CD4-positive, alpha-beta T cell treated with Interleukin-4 for 1 hour (primary cell): ENCODE measurements at places on chromosomes 6 and 20.
A peak's percentile ranks its signal among the peaks of the same experiment; 100 is the strongest.

GRCh38 chr6:38155144-38155543 is 335.6 kb downstream of the ZFAND3 start:
- peak; percentile 63 for DNase-seq

DNA sequence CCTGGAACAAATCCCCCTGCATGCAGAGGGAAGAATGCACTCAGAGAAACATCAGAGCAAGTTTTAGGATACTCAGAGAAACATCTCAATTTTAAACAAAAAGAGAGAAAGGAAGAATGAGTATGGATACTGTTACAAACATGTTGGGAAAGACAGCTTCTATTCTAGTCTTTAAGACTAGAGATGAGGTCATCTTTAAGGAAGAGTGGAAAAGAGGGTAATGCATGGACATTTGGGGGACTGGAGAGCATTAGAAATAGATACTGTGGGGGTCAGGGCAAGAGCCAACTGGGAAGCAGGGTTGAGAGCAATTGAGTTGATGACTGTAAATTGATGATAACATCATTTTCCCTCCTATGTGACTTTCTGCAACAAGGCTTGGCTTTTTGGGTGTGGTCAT is 431.2 kb downstream of the CDH26 start:
- no peak for DNase-seq

- DNase-seq: no peak
These were observed 330 bp downstream of the CGA start for GRCh38 chr6:87094576-87094975.

- DNase-seq: no peak
These were observed 52.1 kb downstream of the SOD2 start for GRCh38 chr6:159640722-159641482.

DNA sequence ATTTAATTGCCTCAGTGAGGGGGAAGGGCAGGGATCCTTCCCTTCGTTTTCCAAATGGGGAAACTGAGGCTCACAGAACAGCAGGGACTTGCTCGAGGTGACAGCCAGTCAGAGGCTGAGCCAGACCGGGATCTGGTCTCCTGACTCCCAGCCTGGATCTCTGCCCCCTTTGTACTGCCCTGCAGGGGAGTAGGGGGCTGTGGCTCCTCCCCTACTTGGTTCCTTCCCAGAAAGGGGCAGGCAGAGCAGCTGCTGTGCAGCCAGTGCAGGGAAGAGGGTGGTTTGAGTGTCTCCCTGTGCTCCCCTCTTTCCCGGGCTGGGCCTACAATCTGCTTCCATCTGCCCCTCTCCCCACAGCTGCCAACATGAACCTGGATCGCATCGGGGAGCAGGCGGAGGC is 37.6 kb downstream of the UQCC2 start:
- DNase-seq: no peak

DNA sequence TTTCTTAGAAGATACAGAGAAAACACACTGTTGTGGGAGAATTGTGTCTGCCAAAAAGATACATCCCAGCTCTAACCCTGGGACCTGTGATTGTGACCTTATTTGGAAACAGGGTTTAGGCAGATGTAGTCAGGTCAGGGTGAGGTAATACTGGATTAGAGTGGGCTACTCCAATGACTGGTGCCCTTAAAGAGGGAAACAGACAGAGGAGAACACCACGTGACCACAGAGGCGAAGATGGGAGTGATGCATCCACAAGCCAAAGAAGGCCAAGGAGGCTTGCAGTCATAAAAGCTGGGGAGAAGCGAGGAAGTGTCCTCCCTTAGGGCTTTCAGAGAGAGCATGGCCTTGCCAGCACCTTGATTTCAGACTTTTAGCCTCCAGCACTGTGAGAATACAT is 35.6 kb downstream of the SLC52A3 start:
- no peak for DNase-seq

DNA sequence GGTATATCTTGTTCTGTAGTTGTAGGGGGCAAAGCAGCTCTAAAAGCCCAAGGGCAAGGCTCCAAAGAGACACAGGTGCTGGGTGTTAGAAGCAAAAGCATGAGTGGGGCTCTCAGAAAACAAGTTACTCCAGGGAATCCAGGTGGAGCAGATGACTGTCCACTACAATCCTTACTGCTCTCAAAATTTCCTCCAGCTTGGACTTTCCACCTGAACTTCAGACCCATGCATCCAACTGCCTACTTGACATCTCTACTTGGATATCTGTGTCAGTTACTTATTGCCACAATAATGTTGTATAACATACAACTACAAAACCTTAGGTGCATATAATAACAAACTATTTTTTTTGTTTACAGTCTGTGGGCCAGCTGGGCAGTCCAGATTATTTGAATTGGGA is 22.8 kb upstream of the DTNBP1 start:
- DNase-seq: no peak

DNA sequence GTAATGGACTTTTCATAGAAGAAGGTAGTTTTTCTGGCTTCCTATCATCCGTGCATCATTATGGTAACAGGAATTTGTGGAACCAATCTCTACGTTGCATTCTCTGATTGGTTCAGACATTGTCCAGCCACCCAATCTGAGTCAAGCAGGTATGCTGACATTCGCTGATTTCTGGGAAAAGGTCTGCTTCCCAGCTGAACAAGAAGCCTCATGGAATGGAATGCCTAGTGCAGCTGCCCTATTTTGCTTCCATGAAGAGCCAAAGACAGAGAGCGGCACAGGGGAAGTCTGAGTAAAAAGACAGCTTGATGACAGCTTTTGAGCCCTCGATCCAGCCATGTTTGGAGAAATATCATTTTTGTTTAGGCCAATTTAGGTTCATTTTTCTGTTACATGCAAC is 38.5 kb upstream of the TXLNB start:
- no peak for DNase-seq
